EL (cell line): ENCODE measurements at places on chromosomes 1 and 21.

GRCh38 chr1:110053552-110054428 lies 16.7 kb downstream of the ALX3 start:
- DNase-seq, result peak; percentile 62

GRCh38 chr1:48023488-48023887 lies 26.3 kb upstream of the TRABD2B start:
- no peak for DNase-seq

DNA sequence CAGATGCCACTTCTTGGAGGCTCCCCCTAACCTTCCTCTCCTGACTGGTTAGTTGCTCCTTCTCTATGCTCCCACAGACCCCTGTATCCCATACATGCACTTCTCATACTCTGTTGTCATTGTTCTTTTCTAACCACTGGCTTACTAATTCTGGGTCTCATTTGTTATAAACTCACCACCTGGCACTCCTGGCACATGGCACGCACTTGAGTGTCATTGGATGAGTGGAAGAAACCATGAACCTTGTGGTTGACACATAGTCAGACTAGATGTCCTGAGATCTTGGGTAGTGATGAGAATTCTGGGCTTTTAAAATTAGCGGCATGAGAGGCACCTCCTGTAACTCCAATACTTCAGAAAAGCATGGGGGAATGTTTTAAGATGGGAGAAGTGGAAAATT lies 49.3 kb downstream of the TRIM62 start:
- DNase-seq, result no peak

DNA sequence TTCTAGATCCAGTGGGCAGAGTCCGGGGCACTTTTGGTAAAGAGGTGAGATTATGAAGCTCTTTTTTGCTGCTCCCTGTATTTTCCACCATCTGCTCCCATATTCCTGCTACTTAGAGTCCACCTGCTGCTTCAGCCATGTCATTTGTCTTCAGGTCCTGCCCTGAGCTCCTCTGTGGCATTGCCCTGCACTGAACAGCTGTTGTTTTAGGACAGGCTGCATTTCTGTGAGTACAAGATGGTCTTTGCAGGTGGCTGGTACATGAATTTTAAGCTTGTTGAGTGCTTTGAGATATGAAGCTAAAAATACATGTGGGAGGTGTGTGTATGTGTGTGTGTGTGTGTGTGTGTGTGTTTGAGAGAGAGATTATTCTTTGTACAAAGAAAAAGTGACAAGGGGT lies 21.9 kb downstream of the MT1HL1 start:
- DNase-seq, result no peak

- DNase-seq, result no peak
These were observed 62.9 kb upstream of the SIM2 start for GRCh38 chr21:36636016-36636415.

DNA sequence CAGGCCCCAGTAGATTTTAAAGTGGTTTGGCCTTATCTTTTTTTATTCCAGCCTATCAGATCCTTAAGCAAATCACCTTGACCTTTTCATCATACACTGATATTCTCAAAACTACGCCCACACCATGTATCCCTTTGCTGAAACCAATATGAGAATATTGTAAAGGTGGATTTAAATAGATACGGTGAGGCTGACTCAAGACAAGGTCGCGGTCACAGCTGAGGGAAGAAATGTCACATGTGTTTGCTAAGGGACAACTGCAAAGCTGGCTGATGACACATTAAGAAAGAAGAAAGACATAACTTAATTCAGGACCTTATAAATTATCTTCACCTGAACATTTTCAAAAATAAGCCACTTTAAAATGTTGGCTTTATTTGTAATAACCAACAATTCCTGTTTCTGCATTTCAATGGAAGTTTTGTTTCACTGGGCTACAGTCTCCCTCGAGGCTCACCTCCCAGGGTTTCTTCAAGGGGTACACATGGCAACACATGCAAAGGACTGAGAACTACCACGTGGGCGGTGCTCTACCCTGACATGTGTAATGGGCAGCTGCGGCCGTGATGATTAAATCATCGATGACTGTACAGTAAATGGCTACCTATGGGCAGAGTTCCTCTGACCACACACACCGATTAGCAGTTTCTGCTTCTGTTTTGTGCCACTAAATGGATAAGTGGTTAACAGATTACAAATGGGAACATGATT lies 189.5 kb downstream of the SIPA1L2 start:
- no peak for DNase-seq

- DNase-seq, result no peak
These were observed 173.0 kb upstream of the LMO4 start for GRCh38 chr1:87155648-87156047.

DNA sequence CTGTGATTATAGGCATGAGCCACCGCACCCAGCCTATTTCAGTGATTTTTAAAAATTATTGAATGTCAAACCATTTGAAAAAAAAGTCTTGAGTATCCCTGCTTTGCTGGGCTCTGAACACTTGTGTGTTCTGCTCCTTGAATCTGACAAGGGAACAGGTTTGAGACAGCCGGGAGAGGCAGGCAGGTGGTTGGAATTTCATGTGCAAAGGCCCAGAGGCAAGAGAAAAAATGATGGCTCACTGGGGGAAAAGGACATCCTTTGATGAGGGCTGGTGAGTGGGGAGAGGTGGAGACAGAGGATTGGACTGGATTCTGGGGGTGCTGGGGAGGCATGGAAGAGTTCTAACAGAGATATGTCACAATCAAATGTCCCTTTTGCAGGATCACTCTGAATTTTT lies 13.1 kb upstream of the WASF2 start:
- DNase-seq, result no peak

DNA sequence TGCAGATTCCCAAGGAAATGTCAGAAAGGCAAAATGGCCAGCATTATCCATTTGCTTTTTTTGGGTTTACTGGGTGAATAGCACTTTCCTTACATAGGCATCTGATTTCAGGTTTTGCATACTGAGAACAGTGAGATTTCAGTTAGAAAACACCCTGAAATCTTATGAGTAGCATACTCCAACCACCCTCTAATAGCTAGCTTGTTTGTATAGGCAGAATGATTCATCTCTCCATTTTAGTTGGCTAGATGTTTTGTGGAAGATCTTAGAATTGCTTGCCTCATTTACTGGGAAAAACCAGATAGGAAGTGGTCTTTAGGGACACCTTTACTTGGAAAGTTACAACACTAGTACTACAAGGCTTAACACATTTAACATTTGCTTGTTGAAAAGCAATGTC lies 10.4 kb downstream of the KYAT3 start:
- peak; percentile 43 for DNase-seq

- DNase-seq, result no peak
These were observed 1.3 kb downstream of the TMEM269 start for GRCh38 chr1:42786097-42786496.

GRCh38 chr1:161994175-161994668 lies 29.4 kb downstream of the OLFML2B start:
- peak; percentile 75 for DNase-seq

GRCh38 chr1:89602871-89603404 lies 30.0 kb upstream of the LRRC8C start:
- no peak for DNase-seq

GRCh38 chr1:234507089-234507488 lies 28.1 kb upstream of the TARBP1 start:
- DNase-seq, result no peak

- DNase-seq, result no peak
These were observed 48.5 kb upstream of the OSBPL9 start for GRCh38 chr1:51568231-51568935.
